ENCODE measurements at places on chromosomes 7 and 10.

DNA sequence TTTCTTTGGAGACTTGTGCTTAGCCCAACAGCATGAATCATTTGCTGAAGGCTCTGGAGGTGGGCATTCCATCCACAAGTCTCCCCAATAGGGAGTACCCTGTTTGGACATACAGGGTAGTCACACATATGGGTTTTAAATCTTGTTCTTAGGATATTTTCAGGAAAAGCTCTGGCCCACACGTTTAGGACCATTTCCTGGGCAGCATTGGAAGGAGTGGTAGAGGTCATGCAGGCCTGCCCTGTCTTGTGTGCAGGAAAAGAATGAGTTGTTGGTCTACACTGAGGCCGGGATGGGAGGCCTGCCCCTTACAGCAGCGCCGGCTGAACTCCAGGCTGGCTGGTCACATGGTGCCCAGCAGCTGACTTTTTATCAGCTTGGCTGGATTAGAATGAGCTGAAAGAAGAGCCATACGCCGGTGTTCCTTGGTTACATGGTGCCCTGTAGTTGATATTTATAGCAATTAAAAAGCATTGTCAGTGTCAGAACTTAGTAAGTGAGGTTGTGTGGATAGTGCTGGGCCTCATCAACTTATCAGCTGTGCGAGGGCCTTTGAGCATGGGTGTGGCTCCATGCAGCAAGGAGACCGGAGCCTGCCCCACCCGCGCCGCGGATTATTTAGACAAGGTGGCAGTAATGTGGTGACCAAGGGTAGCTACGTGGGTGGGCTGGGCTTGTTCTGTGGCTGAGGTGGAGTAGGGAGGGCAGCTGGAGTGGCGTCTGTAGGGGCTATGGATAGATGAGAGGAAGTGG lies 28.6 kb downstream of the OGDH start:
- DNase-seq = no peak

- no peak for DNase-seq
Measured at GRCh38 chr10:114487815-114488536, 83.7 kb upstream of the AFAP1L2 start.

GRCh38 chr7:2104107-2104710 lies 128.5 kb downstream of the MAD1L1 start:
- peak; percentile 93 for DNase-seq

GRCh38 chr10:513393-513792 lies 176.1 kb downstream of the DIP2C start:
- DNase-seq = no peak

DNA sequence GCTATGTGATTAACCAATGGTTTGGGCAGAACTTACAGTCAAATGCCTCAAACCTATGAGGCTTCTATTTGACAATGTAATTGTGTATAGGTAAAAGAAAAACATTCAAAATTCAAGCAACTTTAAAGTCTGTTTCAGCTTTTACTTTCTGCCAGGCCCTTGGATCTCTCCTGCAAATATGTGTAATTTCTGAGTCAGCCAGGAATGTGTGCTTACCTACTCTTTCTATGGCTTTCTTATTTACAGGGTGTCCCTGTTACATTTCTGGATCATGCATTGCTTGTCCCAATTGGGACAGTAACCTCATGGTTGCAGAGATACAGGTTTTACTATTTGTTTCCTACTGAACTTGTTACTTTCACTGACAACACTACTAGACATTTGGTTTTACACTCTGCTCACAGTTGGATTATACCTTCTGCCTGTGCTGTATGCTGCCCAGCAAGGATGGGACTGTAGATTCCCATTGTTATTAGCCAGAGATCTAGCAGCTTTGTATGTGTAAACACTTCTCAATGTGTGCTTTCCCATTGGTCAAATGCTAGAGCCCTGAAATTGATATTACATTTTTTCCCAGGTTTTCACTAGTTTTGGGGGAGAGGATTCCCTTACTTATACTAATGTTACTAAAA lies 355.3 kb downstream of the ARL4A start:
- peak; percentile 19 for DNase-seq

- no peak for DNase-seq
Measured at GRCh38 chr10:113232928-113233511, 283.0 kb downstream of the TCF7L2 start.

GRCh38 chr10:97849103-97849686 lies 448 bp upstream of the GOLGA7B start:
- no peak for DNase-seq

- peak; percentile 19 for DNase-seq
Measured at GRCh38 chr7:24075426-24075810, 208.6 kb upstream of the NPY start.

DNA sequence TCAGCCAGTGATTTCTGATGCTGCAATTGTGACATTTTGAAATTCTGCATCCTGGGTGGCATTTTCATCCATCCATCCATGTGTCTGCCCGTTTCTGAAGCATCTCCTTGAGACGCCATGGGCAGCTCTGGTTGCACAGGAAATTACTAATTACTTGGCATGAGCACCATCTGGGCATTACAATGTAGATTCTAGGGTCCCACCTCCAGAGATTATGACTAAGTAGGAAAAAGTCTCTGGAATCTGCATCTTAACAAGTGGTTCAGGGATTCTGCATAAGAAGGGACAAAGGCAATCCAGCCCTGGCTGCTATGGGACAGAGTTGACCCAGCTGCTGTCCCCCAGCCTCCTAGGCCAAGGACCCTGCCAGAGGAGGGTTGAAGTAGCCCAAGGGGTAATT lies 65.3 kb downstream of the CUZD1 start:
- no peak for DNase-seq

- DNase-seq = peak; percentile 34
Measured at GRCh38 chr10:117673230-117674010, 130.9 kb downstream of the EMX2 start.

- DNase-seq = no peak
Measured at GRCh38 chr10:104127411-104127810, 5.4 kb downstream of the SFR1 start.

- no peak for DNase-seq
Measured at GRCh38 chr7:107267138-107267537, 98.3 kb downstream of the HBP1 start.

DNA sequence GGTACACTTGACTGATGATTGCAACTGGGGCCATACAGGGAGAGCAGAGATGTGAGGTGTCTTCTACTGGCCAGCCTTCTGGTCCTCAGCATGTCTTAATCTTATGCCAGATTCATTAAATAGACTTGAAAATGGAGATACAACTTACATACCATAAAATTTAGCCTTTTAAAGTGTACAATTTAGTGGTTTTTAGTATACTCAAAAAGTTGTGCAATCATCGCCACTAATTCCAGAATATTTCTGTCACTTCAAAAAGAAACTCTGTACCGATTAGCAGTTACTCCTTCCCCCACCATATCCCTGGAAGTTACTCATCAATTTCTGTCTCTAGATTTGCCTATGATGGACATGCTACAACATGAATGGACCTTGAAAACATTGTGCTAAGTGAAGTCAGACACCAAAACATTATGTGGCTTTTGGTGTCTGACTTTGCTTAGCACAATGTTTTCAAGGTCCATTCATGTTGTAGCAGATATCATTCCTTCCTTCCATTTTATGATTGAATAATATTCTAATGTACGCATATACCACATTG lies 53.0 kb downstream of the SH2D4B start:
- DNase-seq = no peak

GRCh38 chr10:56880606-56881005 lies 519.5 kb upstream of the ZWINT start:
- no peak for DNase-seq

GRCh38 chr7:100130608-100131453 lies 4.1 kb downstream of the MBLAC1 start:
- peak; percentile 39 for DNase-seq

- DNase-seq = no peak
Measured at GRCh38 chr7:13822678-13823077, 166.8 kb downstream of the ETV1 start.

GRCh38 chr10:132395704-132396493 lies 1.1 kb upstream of the PWWP2B start:
- no peak for DNase-seq

DNA sequence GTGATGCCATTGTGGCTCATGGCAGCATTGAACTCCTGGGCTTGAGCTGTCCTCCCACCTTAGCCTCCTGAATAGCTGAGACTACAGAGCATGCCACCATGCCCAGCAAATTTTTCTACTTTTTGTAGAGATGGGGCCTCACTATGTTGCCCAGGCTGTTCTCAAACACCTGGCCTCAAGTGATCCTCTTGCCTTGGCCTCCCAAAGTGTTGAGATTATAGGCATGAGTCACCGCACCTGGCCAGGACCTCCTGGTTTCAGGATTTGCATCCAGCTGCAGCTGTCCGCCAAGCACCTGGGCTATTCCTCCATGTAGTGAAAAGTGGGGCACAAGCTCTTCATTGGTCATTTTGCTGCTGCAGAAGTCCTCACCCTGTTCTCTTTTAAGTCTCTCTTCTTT lies 58.9 kb downstream of the ZNF22 start:
- DNase-seq = no peak

DNA sequence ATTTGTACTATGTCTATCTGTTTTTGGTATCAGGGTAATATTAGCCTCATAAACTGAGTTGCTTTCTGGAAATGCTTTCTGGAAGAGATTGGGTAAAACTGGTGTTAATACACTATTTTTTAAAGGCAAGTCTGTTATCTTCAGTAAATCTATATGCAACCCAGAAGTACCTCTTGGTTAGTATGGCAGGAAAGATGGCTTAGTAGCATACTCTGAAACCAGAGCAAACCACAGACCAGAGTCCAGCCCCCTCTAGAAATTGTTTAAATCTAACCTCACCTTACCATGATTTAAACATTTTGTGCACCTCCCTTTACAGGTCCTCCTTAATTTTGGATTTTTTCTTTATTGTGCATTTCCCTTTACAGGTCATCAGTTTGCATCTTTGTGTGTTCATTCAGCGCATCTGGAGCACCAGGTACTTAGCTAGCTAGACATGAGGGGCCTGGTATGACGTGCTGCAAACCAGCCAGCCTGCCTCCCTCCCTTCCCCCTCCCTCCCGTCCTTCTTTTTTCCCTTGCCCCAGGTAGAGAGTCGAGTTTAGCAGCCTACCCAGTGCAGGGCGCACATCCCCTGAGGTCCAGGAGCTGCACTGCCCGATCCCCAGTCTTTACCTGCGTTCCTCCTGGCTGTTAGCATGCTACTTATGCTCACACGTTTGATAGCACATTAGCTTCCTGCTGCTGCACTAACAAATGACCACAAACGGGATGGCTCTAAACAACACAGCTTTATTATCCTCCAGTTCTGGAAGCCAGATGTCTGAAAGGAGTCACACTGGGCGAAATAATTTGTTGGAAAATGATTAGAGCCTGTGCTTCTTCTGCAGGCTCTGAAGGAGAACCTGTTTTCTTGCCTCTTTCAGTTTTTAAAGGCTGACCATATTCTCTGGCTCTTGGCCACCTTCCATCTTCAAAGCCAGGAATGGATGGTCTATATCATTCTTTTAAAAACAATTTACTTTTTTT lies 299.9 kb upstream of the HABP2 start:
- DNase-seq = no peak

DNA sequence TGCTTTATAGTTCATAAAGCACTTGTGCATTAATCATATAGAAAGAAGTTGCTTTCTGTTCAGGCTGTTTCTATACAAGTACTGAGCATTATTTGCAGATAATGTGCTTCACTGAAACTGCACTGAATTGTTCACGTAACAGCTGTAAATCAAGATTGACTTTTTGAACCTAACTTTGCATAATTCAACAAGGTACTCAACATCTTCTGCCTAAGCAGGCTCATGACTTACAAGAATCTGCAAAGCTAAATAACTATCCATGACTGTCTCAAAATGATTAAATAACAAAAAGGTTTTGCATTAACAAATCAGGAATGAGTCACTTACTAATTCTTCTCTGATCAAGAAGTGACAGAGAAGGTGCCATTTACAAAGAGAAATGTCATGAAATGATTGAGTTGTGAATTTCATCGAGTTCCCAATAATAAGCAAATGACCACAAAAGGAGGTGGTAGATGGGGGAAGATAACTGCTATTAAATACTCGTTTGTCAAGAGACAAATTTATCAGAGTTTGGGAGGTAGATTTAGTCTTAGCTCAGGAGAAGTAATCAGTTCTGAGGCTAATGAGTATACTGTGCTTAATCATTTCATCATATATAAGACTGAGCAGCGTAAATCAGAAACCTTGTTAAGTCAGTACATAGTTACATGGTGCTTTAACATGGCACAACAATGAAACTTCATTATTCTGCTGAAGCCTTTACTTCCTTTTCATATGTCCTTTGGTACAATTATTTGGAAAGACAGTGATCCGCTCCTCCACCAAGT lies 161.3 kb upstream of the LRRN3 start:
- DNase-seq = no peak

DNA sequence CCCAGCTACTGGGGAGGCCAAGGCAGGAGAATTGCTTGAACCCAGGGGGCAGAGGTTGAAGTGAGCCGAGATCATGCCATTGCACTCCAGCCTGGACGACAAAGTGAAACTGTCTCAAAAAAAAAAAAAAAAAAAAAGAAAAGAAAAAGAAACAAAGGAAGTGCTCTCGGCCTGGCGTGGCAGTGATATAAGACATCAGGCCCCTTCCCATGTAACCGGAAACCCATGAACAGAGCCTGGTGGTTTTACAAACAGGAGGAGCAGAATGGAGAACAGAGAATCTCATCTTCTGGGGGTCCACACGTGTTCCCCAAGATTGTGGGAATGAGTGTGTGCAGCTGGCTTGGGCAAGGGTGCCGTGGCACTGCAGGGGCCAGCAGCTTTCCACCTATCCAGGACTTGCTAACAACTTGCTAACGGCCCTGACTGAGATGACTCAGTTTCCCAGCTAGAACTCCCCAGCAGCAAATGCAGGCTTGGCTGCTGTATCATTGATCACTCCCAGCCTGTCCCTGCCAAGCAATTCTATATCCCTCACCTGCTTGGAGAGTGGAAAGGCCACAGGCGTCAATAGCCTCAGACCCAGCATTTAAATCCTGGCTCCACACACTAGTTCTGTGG lies 103.0 kb downstream of the COL26A1 start:
- DNase-seq = no peak

DNA sequence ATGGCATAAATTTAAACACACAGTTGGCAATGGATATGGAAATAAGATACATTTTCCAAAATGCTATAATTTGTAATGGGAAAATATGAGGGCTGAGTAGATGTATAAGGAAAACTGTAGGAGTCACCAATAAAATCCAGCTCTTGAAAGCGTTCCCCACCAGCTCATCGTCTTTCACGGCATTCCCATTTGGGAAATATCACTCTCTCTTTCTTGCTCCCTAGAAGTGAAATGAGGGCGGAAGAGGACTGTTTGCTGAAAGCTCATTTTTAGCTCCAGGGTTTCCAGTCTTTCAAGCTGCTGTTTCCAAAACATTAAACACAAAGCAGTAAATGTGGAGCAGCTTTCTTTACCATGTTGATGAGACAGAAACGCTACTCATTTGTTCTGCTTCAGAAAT lies 104.6 kb upstream of the SFMBT2 start:
- DNase-seq = no peak
